SK-N-SH (cell line): ENCODE measurements at places on chromosomes 2 and 18.

GRCh38 chr2:67851956-67852824 lies 210.6 kb downstream of the C1D start:
- no peak for DNase-seq
- no peaks in the 10 kb centered on the region for H3K4me1 ChIP-seq
- no peaks in the 10 kb centered on the region for H3K27me3 ChIP-seq
- peak overlapping the region; percentile 97 for H3K27ac ChIP-seq
- no peaks in the 10 kb centered on the region for H3K36me3 ChIP-seq

DNA sequence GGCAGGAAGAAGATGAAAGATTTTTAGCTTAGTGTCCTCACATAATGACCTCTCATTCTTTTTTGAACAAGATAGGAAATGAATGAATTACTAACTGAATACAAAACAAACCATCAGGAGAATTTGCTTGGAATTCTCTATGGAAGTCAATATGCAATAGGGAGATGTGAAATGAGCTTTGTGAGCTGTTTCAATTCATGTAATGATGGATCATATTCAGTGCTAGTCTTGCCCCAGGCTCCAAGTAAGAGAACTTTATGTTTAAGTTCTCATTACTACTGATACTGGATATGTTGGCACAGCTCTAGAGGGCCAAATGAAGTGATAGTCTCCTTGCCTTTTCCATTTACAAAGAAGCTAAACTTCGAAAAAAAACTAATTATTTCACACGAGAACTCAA lies 29.2 kb downstream of the MYOM1 start:
- H3K36me3 ChIP-seq, result no peaks in the 10 kb centered on the region
- no peaks in the 10 kb centered on the region; the same call in 1 of the 2 replicates for H3K4me1 ChIP-seq
- H3K27me3 ChIP-seq, result no peaks in the 10 kb centered on the region
- DNase-seq, result no peak
- no peak overlapping the region for H3K27ac ChIP-seq

GRCh38 chr2:197606180-197606579 lies 69.2 kb downstream of the RFTN2 start:
- no peak for DNase-seq
- no peaks in the 10 kb centered on the region for H3K4me1 ChIP-seq
- no peaks in the 10 kb centered on the region for H3K36me3 ChIP-seq
- no peaks in the 10 kb centered on the region for H3K27me3 ChIP-seq
- H3K4me3 ChIP-seq, result no peak overlapping the region
- no peak overlapping the region for H3K27ac ChIP-seq

DNA sequence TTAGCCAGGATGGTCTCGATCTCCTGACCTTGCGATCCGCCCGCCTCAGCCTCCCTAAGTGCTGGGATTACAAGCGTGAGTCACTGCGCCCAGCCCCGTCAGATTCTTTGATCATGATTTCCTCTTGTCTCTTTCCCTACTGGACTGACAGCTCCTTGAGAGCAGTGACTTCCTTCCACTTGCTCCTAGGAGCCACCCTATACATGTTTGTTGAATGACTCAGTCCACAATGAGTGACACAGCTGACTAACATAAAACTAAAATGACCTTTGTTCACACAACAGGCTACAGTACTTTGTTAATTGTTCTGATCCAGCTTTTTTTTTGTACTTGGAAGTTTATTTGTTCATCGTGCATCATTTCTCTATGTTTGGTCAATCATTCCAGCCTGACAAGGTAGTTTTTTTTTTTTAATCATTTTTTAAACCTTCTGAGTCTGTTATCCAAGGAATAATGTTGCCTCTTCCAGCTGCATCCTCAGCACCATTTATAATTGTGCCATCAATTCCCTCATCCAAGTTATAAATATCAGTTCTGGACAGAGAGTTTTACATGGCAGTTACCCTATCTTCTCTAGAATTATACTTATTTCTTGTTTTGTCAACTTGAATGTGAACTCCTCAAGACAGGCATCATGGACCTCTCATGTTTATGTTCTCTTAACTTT lies 42.9 kb upstream of the TUBA3E start:
- no peaks in the 10 kb centered on the region for H3K4me1 ChIP-seq
- no peak overlapping the region for H3K27ac ChIP-seq

DNA sequence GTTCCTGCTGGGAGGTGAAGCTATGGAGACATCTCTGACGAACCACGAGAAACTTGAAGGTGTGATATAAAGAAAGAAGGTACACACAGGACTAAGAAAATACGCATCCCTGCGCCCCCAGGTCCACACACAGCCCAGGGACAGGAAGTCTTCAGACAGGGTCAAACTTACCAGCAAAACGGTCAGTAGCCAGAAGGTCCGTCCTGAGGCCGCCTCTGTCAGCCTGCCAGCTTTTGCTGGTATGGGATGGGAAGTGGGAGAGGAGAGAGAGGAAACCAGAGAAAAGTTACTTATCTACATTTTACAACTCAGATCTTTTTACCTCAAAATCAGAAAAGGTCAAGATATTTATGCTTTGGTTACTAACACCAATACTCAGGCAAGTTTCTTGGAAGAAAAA lies 47.2 kb downstream of the HDLBP start:
- no peaks in the 10 kb centered on the region for H3K27me3 ChIP-seq
- peaks cover 47% of the 10 kb centered on the region for H3K36me3 ChIP-seq
- no peak for DNase-seq
- H3K4me1 ChIP-seq, result peaks cover 15% of the 10 kb centered on the region; the same call in 1 of the 2 replicates
